ENCODE measurements at places on chromosomes 6 and 20.
A peak's percentile ranks its signal among the peaks of the same experiment; 100 is the strongest.

- peak; percentile 12 for DNase-seq
Measured at GRCh38 chr6:105500693-105501092, 97.8 kb upstream of the PREP start.

GRCh38 chr6:129929433-129929832, 68.3 kb upstream of the TMEM244 start:
- peak; percentile 38 for DNase-seq

DNA sequence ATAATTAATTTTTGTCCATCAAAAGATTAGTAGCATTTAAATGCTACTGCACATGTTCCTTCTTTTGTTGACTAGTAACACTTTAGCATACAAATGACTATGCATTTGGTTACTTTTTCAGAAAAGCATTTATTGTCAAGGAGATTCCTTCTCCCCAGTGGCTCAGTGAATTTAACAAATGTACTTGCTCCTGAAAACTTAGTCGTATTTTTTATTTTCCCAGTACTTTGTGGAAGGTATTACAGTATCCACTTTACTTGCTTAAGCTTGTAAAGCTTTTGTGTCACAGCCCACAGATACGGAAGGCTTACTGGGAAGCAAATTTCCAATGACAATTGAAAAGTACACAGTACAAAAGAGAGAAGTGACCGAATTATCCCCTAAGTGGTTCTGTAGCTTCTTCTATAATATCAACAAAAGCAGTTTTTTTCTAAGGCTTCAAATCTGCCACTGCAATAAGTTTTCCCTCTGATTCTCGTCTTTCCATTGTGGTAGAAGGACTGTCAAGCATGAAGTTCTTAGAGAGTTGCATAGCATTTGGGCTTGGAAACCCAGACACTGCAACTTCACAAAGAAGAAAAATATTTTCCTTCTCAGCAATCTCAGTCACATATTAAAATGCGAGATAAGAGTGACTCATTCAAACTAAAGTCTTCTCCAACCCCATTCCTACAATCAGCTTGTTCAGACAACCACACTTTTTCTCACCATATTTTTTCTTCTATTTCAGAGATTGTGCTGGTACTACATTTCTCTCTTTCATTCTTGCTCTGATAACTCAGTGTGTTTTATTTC, 431.2 kb downstream of the GRIK2 start:
- no peak for DNase-seq

GRCh38 chr20:62884556-62884955, 22.9 kb upstream of the TCFL5 start:
- no peak for DNase-seq

DNA sequence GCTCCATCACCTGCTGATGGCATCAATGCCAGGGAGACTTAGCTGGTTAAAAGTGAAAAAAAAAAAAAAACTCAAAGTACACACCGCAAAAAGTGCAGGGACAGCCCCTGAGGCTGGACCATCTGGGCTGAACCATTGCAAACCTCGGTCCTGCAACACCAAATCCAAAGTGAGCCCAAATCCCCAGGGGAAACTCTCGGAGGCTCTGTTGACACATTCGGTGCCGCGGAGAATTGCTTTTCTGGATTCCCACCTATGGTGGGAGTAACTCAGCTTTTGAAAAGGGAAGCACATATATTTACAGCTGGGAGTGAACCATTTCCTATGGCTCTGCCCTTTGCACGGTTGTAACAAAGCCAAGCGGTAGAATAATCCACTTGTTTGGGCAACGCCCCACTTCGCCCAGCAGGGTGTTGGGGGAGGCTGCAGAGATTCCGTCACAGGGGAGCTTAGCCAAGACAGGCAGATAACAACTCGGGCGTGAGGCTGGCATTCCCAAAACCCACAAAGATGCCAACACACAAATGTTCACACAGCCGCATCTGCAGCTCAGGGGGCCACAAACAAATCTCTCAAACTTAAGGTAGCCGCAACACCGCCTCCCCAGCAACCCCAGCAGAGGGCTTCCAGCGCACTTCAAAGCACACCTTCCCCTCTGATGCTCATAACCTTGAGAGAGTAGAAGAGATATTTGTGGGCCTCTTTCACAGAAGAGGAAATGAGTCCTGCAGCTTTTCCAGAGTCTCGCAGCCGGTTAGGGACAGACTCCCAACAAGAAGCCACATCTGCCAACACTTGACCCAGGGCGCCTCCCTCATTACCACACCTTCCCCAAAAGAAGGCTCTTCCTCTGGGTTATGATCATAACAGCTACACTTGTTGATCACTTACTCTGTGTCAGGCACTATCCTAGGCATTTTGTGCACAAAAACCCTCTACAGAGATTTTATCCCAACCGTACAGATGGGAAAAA, 11.4 kb downstream of the ZC3H12D start:
- DNase-seq, result peak; percentile 66

DNA sequence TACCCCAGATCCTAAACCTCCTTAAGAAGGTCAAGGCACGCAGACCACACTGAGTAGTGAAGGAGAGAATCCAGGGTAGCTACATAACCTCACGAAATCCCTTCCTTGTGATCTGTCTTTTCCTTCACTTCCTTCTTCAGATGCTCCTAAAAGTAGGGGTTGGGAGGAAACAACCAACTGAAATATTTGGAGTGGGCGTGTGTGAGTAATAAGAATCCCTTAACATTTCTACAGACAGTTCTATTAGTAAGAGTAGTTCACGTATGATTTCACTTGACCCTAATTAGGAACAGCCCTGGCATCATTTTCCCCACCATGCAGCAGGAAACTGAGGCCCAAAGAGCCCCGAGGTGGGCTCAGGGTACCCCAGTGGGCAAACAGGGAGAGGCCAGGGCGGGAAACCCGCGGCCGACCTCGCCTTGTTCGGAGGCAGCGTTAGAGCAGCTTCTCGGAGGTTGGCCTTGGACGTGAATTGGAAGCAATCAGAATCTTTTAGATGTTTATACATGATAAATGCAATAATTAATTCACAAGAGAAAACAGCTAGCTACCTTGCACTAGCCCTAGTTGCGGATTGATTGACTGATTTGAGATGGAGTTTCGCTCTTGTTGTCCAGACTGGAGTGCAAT, 859 bp upstream of the RAE1 start:
- no peak for DNase-seq

- DNase-seq, result no peak
Measured at GRCh38 chr6:53465732-53466131, 79.2 kb downstream of the GCLC start.

- DNase-seq, result peak; percentile 85
Measured at GRCh38 chr20:57388953-57389694, 2.1 kb upstream of the RBM38 start.

DNA sequence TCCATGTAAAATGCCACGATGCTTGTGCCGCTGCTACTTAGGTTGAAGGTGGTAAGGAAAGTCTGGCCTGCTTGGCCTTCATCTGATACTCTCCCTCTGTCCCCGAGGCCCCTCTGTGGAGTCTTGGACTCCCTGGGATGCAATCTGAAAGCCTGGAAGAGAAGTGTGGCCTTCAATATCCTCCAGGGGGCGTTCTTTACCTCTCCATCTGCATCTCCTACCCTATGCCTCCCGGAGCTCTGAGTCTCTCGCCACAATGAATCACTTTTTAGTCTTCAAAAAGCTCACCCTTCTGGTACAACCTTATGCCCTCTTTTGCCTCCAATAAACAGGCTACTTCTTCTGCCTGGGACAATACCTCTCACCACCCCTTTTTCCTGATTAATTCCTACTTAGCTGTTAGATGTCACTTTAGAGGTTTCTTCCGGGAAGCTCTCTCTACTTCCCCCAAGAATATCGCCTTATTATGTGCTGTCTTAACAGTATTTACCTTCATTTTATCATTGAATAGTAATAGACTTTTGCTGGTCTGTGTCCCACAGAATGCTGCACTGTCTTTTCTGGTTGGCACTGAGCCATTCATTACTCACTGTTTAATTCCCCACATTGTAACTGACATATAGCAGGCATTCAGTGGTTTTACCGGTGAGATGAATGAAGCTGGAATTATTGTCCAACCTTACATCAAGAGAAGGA, 13.9 kb upstream of the ATG5 start:
- peak; percentile 64 for DNase-seq

GRCh38 chr6:9795880-9796279, 619.0 kb downstream of the TFAP2A start:
- no peak for DNase-seq
